Large intestine (tissue), 12 donors: ENCODE measurements at places on chromosomes 16 and 17.

DNA sequence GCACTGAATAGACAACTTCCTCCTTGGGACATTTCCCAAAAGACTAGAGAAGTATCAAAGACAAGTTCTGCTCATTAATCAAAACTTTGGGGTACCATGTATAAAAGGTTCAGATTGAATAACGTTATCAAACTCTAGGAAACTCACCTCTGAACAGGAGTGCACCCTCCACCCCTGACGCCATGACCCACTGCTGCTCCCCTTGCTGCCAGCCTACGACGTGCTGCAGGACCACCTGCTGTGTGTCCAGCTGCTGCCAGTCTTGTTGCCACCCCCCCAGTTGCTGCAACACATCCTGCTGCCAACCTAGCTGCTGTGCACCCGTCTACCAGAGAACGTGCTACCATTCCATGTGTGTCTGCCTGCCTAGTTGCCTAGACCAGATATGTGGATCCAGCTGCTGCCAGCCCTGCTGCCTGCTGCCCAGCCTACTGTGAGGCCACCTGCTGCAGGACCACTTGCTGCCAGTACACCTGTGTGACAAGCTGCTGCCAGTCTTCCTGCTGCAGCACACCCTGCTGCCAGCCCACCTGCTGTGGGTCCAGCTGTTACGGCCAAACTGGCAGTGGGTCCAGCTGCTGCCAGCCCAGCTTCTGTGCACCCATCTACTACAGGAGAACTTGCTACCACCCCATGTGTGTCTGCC, 13.8 kb upstream of the KRTAP9-2 start:
- no peaks in the 10 kb centered on the region for H3K36me3 ChIP-seq
- H3K27ac ChIP-seq = no peak overlapping the region
- no peak overlapping the region for H3K4me3 ChIP-seq
- H3K4me1 ChIP-seq = no peaks in the 10 kb centered on the region

- H3K27me3 ChIP-seq = no peaks in the 10 kb centered on the region
- H3K4me3 ChIP-seq = no peak overlapping the region
- H3K4me1 ChIP-seq = peaks cover 29% of the 10 kb centered on the region
- no peaks in the 10 kb centered on the region for H3K36me3 ChIP-seq
- DNase-seq = no peak
These were observed 12.2 kb upstream of the SLC52A1 start for GRCh38 chr17:5047446-5047845.

DNA sequence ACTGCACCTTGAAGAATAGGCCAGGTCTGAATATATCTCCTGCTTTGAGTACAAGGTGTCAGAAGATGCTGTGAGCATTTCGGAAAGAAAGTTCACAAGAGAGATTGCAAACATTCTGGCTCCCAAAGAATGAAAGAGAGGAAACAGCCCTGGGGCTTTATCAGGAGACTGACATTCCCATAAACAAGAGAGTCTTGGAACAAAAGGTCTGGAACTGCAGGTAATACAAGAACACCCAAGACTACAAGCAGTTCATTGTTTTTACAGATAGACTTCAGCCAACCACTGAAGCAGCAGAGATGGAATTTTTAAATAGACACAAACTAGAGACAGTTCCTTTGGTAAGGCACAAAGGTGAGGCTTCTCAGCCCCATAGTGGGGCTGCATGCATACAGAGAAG, 14.4 kb downstream of the HSD17B2 start:
- no peaks in the 10 kb centered on the region for H3K27me3 ChIP-seq
- no peak overlapping the region for H3K4me3 ChIP-seq
- peak overlapping the region; percentile 74 for H3K27ac ChIP-seq

GRCh38 chr16:50155925-50156324, 2.8 kb downstream of the TENT4B start:
- peaks cover 8% of the 10 kb centered on the region for H3K36me3 ChIP-seq
- H3K4me1 ChIP-seq = peaks cover 3% of the 10 kb centered on the region
- H3K4me3 ChIP-seq = peak overlapping the region; percentile 87
- no peak for DNase-seq
- H3K27ac ChIP-seq = peak overlapping the region; percentile 88
- H3K27me3 ChIP-seq = no peaks in the 10 kb centered on the region

DNA sequence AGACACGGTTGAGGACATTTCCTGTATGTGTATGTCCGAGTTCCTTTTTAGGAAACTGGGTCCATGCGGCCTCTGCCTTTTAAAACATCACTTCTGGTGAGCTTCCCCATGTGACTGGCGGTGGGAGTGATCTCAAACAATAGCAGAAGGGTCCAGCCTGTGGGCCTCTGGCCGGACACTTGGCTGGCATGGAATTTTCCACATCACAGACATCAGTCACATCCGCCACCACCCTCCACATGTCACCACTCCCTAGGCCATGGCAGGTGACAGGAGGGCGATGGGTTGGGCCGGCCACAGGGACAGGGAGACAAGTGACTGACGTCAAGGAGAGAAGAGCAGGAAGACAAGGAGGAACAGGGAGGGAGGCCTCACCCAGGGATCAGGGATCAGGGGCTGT, 83.7 kb downstream of the DNAH17 start:
- no peaks in the 10 kb centered on the region for H3K27me3 ChIP-seq
- H3K36me3 ChIP-seq = no peaks in the 10 kb centered on the region
- no peak for DNase-seq

- H3K27me3 ChIP-seq = no peaks in the 10 kb centered on the region
- no peak overlapping the region for H3K4me3 ChIP-seq
- H3K4me1 ChIP-seq = peaks cover 4% of the 10 kb centered on the region
- no peak for DNase-seq
These were observed 10.6 kb downstream of the KSR1 start for GRCh38 chr17:27466743-27467375.

DNA sequence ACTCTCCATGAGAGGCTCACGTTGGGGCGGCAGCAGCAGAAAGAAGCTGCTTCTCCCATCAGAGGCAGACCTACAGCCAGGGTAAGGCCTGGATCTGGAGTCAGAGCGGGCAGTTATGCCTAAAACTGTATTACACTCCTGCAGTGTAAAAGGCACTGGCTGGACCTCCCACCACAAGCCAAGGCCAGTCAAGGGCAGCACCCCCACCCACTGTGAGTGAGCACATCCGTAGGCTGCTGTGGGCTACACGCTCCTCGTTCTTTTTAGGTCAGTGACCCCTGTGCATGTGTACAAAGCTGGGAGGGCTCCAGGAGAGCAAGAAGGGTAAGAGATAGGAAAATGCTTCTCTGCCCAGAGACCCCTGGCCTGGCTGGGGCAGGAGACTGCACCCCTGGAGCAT, 20.7 kb downstream of the DCAKD start:
- no peaks in the 10 kb centered on the region for H3K27me3 ChIP-seq
- no peak overlapping the region for H3K27ac ChIP-seq
- H3K4me1 ChIP-seq = no peaks in the 10 kb centered on the region
- H3K4me3 ChIP-seq = no peak overlapping the region
- DNase-seq = no peak

DNA sequence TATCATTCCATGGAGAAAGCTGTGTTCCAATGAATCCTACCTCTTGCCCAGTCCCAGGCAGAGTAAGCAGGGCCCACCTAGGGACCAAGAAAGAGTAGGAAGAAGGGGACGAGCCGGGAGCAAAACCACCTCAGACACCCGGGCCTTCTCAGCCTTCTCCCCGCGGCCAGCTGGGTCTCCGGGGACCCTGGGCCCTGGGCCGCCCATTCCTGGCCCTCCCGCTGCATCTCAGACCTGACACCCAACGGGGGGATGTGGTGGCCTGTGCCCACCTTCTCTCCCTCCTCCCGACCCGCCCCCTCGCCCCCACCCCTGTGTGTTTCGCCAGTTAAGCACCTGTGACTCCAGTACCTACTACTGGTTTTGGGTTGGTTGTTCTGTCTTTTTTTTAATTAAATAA, 11.4 kb upstream of the CACNG1 start:
- H3K36me3 ChIP-seq = no peaks in the 10 kb centered on the region
- H3K27me3 ChIP-seq = no peaks in the 10 kb centered on the region
- no peaks in the 10 kb centered on the region for H3K4me1 ChIP-seq

GRCh38 chr16:11203111-11203623, 52.8 kb downstream of the SOCS1 start:
- peaks cover 3% of the 10 kb centered on the region for H3K4me1 ChIP-seq
- no peak for DNase-seq
- no peaks in the 10 kb centered on the region for H3K36me3 ChIP-seq
- H3K27ac ChIP-seq = no peak overlapping the region
- H3K4me3 ChIP-seq = no peak overlapping the region

- no peaks in the 10 kb centered on the region for H3K27me3 ChIP-seq
- H3K4me3 ChIP-seq = no peak overlapping the region
- DNase-seq = peak; percentile 73
- H3K4me1 ChIP-seq = peaks cover 9% of the 10 kb centered on the region
- no peaks in the 10 kb centered on the region for H3K36me3 ChIP-seq
- no peak overlapping the region for H3K27ac ChIP-seq
These were observed 237.7 kb downstream of the CDH13 start for GRCh38 chr16:82864332-82865040.

DNA sequence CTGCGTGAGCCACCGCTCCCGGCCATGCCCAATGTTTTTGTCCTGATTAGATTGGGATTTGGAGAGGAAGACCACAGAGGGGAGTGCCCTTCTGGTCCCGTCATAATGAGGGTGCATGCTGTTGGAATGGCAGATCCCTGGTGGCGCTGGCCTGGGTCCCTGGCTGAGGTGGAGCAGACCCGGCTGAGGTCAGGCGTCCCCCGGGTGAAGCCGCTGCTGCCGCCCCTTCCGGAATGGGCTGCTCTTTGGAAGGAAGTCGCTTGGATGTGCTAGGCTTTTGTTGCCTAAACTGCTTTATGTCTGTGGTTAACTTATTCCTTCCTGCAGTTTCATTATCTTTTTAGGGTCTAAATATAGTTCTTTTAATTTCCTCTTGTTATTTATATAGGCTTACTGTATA, 120.3 kb upstream of the CHMP6 start:
- no peak for DNase-seq
- H3K36me3 ChIP-seq = peaks cover 13% of the 10 kb centered on the region
- no peaks in the 10 kb centered on the region for H3K27me3 ChIP-seq
- no peaks in the 10 kb centered on the region for H3K4me1 ChIP-seq
- no peak overlapping the region for H3K4me3 ChIP-seq
- H3K27ac ChIP-seq = no peak overlapping the region

GRCh38 chr16:68368301-68368888, 57.6 kb downstream of the PRMT7 start:
- H3K27me3 ChIP-seq = no peaks in the 10 kb centered on the region
- no peak for DNase-seq
- no peak overlapping the region for H3K27ac ChIP-seq
- peaks cover 5% of the 10 kb centered on the region for H3K4me1 ChIP-seq
- H3K36me3 ChIP-seq = peaks cover 60% of the 10 kb centered on the region

- peaks cover 20% of the 10 kb centered on the region for H3K36me3 ChIP-seq
- DNase-seq = no peak
- no peak overlapping the region for H3K4me3 ChIP-seq
- no peaks in the 10 kb centered on the region for H3K27me3 ChIP-seq
These were observed 4.3 kb downstream of the GID4 start for GRCh38 chr17:18043491-18043890.

- DNase-seq = no peak
- H3K27me3 ChIP-seq = no peaks in the 10 kb centered on the region
- H3K4me1 ChIP-seq = peaks cover 49% of the 10 kb centered on the region
These were observed 44.2 kb upstream of the HNF1B start for GRCh38 chr17:37789021-37789565.

DNA sequence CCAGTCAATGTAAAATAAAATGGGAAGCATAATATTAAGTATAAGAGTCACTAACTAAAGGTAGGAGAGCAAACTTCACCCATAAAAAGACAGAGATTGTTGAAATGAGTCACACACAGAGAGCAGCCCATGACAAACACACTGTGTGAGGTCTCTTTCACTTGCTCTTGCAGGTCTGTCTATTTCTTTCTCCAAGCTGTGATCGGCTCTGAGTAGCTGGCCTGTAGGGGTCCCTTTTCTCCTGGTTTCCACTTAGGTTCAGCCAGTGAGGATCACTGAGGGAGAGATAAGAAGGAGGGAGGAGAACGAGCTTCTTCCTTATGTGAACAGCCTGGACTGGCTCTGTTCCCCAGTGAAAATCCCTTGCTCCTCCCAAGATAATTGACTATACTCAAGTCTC, 133.7 kb upstream of the HS3ST3A1 start:
- no peaks in the 10 kb centered on the region for H3K4me1 ChIP-seq

GRCh38 chr17:29069526-29070041, 26.6 kb downstream of the PIPOX start:
- peaks cover 3% of the 10 kb centered on the region for H3K36me3 ChIP-seq
- H3K4me1 ChIP-seq = no peaks in the 10 kb centered on the region
- H3K27ac ChIP-seq = no peak overlapping the region
- no peaks in the 10 kb centered on the region for H3K27me3 ChIP-seq
- no peak overlapping the region for H3K4me3 ChIP-seq
- peak; percentile 44 for DNase-seq

GRCh38 chr17:73349138-73349537, 37.3 kb upstream of the CDC42EP4 start:
- H3K27ac ChIP-seq = peak overlapping the region; percentile 47
- H3K4me3 ChIP-seq = no peak overlapping the region
- H3K27me3 ChIP-seq = no peaks in the 10 kb centered on the region
- no peak for DNase-seq
- no peaks in the 10 kb centered on the region for H3K36me3 ChIP-seq

DNA sequence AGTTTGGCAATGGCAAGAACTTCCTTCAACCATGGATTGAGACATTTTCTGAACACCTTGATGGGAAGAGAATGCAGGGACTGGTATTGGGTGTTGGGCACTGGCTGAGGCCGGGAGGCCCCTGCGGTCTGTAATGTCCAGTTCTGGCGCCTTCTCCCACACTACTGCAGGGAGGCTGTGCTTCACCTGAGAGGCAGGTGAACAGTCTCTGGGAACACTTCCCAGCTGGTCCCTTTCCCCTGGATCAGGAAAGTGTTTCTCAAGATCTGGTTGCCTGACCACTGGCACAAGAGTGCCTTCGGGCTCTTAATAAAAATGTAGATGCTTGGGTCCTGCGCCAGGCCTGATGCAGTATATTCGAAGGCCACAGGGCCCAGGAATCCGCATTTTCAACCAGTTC, 28.5 kb upstream of the NAT9 start:
- no peak overlapping the region for H3K4me3 ChIP-seq
- no peaks in the 10 kb centered on the region for H3K4me1 ChIP-seq
- H3K27me3 ChIP-seq = no peaks in the 10 kb centered on the region
- no peak for DNase-seq

GRCh38 chr16:11799509-11800381, 2.7 kb upstream of the ZC3H7A start:
- H3K4me3 ChIP-seq = no peak overlapping the region
- H3K27ac ChIP-seq = no peak overlapping the region
- no peak for DNase-seq
- peaks cover under 1% of the 10 kb centered on the region for H3K36me3 ChIP-seq
- no peaks in the 10 kb centered on the region for H3K27me3 ChIP-seq

GRCh38 chr17:64156670-64157069, 26.7 kb upstream of the ERN1 start:
- H3K36me3 ChIP-seq = peaks cover 52% of the 10 kb centered on the region
- peaks cover 12% of the 10 kb centered on the region for H3K4me1 ChIP-seq
- H3K27ac ChIP-seq = no peak overlapping the region
- DNase-seq = no peak

- no peak for DNase-seq
- H3K27me3 ChIP-seq = peaks cover 56% of the 10 kb centered on the region
- no peaks in the 10 kb centered on the region for H3K36me3 ChIP-seq
These were observed 1.3 kb upstream of the ST6GALNAC2 start for GRCh38 chr17:76586741-76587487.

DNA sequence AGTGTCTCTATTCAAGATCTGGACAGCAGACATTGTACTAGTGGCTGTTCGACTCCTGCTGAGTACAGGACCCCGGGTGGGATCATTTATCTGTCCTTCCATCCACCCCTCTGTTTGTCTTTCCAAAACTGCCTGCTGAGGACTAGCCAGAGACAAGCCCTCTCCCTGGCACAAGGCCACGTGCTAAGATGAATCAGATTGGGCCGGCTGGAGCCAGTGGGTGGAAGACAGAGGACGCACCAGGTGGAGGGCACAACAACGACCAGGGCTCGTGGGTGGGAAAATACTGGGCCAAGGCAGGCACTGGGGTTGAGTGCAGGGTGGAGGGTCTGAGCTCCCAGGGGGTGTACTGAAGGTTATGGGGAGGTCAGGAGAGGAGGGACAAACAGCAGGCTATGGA, 1.4 kb upstream of the CA7 start:
- H3K4me1 ChIP-seq = peaks cover 9% of the 10 kb centered on the region
- H3K27me3 ChIP-seq = peaks cover 32% of the 10 kb centered on the region
- no peak for DNase-seq
- no peak overlapping the region for H3K4me3 ChIP-seq
